ENCODE measurements at places on chromosomes 7 and 10.

GRCh38 chr10:1660386-1660785 lies 76.9 kb downstream of the ADARB2 start:
- no peak for DNase-seq

- no peak for DNase-seq
These were observed 90.3 kb upstream of the IKZF1 start for GRCh38 chr7:50214126-50214670.

DNA sequence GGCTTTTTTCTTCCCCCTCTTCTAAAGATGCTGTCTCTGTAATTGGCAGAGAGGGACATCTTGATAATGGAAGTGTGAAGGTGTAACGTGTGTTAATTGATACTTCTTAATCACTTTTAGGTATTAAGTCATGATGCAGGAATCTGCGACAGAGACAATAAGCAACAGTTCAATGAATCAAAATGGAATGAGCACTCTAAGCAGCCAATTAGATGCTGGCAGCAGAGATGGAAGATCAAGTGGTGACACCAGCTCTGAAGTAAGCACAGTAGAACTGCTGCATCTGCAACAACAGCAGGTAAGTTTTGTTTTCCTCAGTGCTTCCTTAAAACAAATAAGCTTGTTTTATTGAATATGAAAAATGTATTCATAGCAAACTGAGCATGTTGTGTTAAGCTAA lies 11.8 kb downstream of the FOXP2 start:
- no peak for DNase-seq

DNA sequence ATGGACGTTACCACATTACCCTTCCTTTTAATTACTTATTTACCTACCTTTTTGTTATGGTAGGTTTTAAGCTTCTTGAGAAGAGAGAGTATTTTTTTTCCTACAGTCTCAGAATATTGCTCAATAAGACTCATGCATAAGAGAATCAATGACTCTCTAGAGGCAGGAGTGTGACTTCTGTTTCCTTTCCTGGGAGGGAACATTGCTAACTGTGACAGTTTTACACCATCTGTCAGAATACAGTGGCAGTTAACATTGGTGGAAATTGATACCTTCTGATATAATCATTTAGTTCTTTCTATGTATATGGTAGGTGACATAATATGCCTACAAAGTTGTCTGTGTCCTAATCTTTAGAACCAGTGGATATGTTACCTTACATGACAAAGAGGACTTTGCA lies 348.7 kb upstream of the POT1 start:
- no peak for DNase-seq

- DNase-seq: no peak
These were observed 871 bp downstream of the SPOCK2 start for GRCh38 chr10:72087392-72087968.

GRCh38 chr7:155266440-155266839 lies 31.2 kb upstream of the INSIG1 start:
- no peak for DNase-seq

DNA sequence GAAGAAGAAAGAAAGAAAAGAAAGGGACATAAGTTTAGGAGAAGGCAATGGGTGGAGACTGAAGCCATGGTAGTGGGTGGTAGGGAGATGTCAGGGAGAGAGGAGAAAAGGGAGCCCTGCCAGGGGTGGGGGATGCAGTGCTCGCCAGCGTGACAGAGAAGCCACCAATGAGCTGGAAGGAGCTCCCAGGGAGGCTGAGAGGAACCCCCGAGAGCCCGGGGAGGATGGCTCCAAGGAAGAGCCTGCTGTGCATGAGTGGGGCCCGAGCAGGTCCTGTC lies 141.2 kb upstream of the SHH start:
- DNase-seq: no peak

DNA sequence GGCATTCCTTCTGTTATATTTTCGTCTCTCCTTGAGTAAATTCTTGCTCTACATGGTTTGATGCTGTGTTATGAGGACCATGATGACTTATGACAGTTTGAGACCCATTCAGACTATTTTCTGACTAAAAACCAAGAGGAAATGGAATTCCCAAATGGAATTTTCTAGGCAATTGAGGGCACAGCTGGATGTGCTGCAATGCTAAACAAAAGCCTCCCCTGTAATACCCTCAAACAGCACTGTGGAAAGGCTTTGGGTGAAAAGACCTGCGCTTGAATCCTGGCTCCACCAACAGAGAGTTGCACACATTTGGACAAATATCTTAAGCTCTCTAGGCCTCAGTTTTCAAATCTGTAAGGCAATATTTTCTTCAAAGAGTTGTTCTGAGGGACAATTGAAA lies 129.1 kb downstream of the PRKG1 start:
- DNase-seq: no peak

DNA sequence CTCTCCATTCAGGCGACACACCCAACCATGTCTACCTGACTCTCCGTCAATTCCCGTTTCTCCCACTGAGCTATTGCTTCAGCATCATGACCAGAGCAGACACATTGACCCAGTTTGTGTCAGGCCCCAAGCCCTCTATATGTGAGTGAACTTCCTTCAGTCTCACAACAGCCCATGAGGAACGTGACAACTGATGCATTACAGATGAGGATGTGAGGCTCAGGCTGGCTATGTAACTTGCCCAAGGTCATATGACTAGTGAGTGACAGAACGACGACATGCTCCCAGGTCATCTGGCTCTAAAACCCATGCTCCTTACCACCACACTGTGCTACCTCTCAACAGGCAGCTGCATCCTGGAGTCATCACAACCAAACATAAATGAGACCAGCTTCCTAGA lies 3.7 kb downstream of the TMEM140 start:
- DNase-seq: no peak

GRCh38 chr7:25132430-25132829 lies 7.4 kb upstream of the CYCS start:
- DNase-seq: no peak

- DNase-seq: no peak
These were observed 23.7 kb upstream of the WNT16 start for GRCh38 chr7:121305109-121305508.

DNA sequence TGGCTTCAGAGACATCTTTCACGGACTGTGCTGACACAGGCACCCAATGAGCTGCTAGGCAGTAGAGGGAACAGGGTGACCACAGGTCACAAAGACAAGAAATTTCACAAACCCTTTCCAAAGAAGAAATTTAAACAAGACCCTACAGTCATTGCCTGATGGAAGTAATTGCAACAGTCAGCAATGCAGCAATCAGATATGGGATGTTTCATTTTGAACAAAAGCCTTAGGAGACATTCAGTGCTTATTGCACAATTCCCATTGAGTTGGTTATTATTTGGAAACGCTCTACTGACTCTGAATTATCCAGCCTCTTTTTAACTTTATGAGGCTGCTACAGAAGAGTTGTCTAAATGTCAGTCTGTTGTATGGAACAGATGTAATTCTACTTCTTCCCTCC lies 85.5 kb downstream of the ETV1 start:
- DNase-seq: no peak

DNA sequence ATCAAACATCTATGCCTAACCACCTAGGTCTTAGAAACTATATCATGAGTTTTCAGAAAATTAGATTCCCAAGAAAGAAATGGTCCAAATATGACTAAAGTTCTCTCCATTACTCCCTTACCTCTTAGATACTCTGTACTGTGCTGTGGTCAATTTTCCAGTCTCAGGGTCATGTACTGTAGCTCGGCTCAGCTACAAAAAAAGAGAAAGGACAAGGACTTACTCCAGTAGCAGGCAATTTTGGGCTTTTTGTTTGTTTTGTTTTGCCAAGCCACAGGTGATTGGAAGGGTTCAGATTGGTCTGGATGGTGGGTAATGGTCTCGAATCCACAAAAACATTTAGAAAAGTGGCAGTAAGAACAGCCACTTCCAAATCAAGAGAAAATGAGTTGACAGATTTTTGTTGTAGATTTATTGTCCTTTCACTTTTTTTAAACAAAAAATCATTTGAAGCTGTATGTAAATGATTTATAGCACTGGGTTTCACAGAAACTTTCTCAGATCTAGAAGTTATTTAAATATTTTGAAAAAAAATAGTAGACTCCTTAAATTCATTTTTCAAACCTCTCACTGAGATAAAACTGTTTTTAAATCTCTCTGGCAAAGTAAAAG lies 52.8 kb downstream of the P4HA1 start:
- no peak for DNase-seq

GRCh38 chr7:130971297-130971696 lies 237.3 kb upstream of the KLF14 start:
- DNase-seq: no peak
